Subcutaneous preadipocyte (primary cell): ENCODE measurements at places on chromosomes 4 and X. TPM values are rescaled to one million over a fixed set of nuclear protein-coding genes. Genes with fewer than 3 reads are reported as not detected.

HEPH gene
- 4.7 and 10.3 TPM in 2 replicates for total RNA-seq

ZIC3 gene
- total RNA-seq, result not detected in 2 replicates

GAGE1 gene
- not detected in 2 replicates for total RNA-seq

RASGEF1B gene
- total RNA-seq, result 0.39 and 0.73 TPM in 2 replicates

SLC49A3 gene
- total RNA-seq, result 6.8 and 15.1 TPM in 2 replicates

CT45A3 gene
- total RNA-seq, result not detected in 2 replicates

ITM2A gene
- 0.98 and 1.8 TPM in 2 replicates for total RNA-seq

ADH7 gene
- not detected in 2 replicates for total RNA-seq

TBC1D25 gene
- 4.8 and 6.6 TPM in 2 replicates for total RNA-seq

AVPR2 gene
- not detected in 2 replicates for total RNA-seq

PTCHD1 gene
- total RNA-seq, result not detected in 2 replicates

LIMCH1 gene
- 0.39 and 0.73 TPM in 2 replicates for total RNA-seq

MAGEA12 gene
- total RNA-seq, result not detected in 2 replicates

ASMT gene
- not detected in 2 replicates for total RNA-seq

NXF2B gene
- not detected in 2 replicates for total RNA-seq

MAP7D3 gene
- total RNA-seq, result 26.8 and 27.2 TPM in 2 replicates

FABP2 gene
- total RNA-seq, result not detected in 2 replicates

INPP4B gene
- total RNA-seq, result 4.4 and 20.5 TPM in 2 replicates

SLC6A14 gene
- not detected in 2 replicates for total RNA-seq

SPANXN4 gene
- total RNA-seq, result not detected in 2 replicates

SLC16A2 gene
- 9.2 and 9.6 TPM in 2 replicates for total RNA-seq

CORIN gene
- total RNA-seq, result under 0.01 and 0.73 TPM in 2 replicates

RAP2C gene
- total RNA-seq, result 19.9 and 20.9 TPM in 2 replicates

TEX13B gene
- not detected in 2 replicates for total RNA-seq

OPHN1 gene
- 4.5 and 4.8 TPM in 2 replicates for total RNA-seq

NKX3-2 gene
- under 0.01 TPM in 1 of 2 replicates, not detected in the other for total RNA-seq

NKAP gene
- total RNA-seq, result 2.9 and 4.5 TPM in 2 replicates

HPRT1 gene
- 10.3 and 11.9 TPM in 2 replicates for total RNA-seq

TEX11 gene
- total RNA-seq, result not detected in 2 replicates

RPS6KA3 gene
- 37.5 and 39.5 TPM in 2 replicates for total RNA-seq

PLAC8 gene
- 1.8 TPM in 1 of 2 replicates, not detected in the other for total RNA-seq

F8A3 gene
- 1.8 and 2.2 TPM in 2 replicates for total RNA-seq

TNMD gene
- not detected in 2 replicates for total RNA-seq

RPS3A gene
- total RNA-seq, result 1,418 and 3,098 TPM in 2 replicates

CFP gene
- total RNA-seq, result 0.37 and 0.39 TPM in 2 replicates

AMTN gene
- total RNA-seq, result not detected in 2 replicates

RTL5 gene
- 1.1 and 1.2 TPM in 2 replicates for total RNA-seq

PLXNB3 gene
- 4.4 and 4.9 TPM in 2 replicates for total RNA-seq
